ENCODE measurements at places on chromosomes 6 and 20.

- no peak for DNase-seq
Measured at GRCh38 chr6:93139408-93140081, 279.8 kb downstream of the EPHA7 start.

- no peak for DNase-seq
Measured at GRCh38 chr20:32780749-32781655, 18.8 kb downstream of the DNMT3B start.

DNA sequence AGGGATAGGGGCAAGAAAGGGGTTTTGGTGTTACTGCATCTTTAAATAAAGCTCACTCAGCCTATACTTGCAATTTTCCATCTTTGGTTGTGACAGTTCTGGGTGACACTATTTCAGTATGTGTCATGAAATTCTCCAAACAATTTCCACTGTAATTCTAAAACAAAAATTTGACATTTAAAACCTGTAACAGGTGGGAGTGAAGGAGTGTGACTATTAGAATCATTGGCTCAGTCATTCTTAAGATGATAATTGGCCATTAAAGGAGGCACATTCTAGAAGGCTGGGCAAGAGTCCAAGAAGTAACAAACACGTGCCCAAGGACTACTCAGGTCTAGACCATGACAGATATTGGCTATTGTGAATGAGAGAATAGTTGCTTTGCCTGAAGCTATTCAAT, 153.3 kb upstream of the ARG1 start:
- DNase-seq, result no peak

DNA sequence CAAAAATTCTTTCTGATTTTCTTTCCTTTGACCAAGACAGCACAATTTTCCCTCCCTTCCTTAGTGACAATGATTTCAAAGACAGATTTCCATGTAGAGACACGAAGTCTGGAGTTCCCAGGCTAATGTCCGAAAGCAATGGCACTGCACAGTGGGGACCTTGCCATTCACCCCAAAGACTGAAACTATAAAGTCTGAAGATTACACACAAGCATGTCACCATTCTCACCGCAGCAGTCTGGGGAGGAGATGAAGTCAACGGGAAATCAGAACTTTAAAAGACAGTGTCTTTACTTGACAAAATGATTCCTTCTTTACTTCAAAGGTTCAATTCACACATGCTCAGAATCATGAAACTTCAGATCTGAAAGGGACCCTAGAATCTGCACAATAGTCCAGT, 8.3 kb downstream of the B4GALT5 start:
- DNase-seq, result no peak

GRCh38 chr6:12570461-12571030, 146.0 kb upstream of the PHACTR1 start:
- peak; percentile 50 for DNase-seq

DNA sequence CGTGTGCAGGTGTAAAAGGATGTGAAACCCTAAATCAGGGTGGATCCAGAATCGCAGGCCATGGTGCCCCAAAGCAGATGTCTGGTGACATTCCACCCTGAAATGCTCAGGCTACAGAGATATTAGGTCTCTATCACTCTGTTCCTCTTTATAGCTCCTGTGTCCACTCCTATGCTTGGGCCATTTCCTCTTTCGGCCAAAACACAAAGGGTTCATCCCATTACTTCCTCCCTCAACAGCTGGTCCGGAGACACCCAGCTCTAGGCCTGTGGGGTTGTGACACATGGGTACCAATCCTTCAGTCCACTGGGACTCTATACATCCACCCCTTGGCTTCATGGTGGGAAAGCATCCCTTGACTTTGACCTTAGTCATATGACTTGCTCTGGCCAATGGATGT, 1.7 kb upstream of the SIGLEC1 start:
- no peak for DNase-seq

- no peak for DNase-seq
Measured at GRCh38 chr6:162029873-162030576, 697.5 kb downstream of the PRKN start.

- no peak for DNase-seq
Measured at GRCh38 chr6:168826726-168827585, 386.0 kb downstream of the SMOC2 start.

- DNase-seq, result peak; percentile 4
Measured at GRCh38 chr6:166907871-166908806, 48.2 kb downstream of the RNASET2 start.

DNA sequence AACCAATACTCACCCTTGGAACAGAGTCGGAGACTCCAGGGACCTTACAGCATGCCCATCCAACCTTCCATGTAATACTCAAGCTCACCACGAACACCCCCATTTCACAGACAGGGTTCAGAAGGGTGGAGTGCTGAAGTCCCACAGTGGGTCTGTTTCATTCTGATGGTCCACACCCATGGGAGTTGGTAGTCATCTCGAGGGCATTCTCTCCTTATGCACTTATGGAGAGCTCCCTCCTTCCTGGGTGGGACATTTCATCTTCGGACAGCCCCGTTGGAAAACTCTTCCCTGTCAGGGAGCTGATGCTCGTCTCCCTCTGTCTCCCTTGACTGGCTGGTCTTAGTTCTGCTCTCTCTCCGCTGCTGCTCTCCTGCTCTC, 38.9 kb downstream of the COX4I2 start:
- DNase-seq, result no peak

DNA sequence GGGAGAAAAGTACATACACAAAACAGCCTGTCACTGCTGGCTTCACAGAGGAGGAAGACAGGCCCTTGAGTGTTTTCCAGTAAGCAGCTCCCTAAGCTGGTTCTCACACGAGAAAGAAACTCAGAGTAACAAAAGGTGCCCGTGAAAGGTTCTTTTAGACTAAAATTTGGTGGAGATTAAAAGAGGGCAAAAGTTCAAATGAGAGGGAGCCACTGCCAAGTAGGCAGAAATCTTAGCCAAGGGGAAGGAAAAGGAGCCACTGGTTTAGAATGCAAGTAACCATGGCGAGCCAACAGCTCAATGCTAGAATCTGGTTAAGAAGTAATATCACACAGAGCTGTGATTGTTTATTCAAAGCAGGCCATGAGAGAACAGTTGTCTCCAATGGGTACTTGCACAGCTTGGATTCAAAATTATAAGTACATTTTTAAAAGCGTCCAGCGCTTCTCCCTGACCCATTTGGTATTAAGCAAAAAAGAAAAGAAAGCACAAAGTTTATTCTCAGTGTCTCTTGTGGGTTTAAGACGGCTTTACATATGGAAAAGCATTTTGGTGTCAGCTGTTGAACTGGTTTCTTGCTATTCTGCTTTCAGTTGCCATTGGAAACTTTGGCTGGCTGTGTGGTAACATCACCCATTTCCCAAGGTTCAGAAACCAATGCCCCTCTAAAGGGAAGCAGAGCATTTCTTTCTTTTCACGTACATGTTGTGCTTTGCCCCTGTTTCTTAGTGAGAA, 648.5 kb downstream of the RNF144B start:
- no peak for DNase-seq

- no peak for DNase-seq
Measured at GRCh38 chr6:86192123-86192522, 549.4 kb upstream of the SYNCRIP start.

DNA sequence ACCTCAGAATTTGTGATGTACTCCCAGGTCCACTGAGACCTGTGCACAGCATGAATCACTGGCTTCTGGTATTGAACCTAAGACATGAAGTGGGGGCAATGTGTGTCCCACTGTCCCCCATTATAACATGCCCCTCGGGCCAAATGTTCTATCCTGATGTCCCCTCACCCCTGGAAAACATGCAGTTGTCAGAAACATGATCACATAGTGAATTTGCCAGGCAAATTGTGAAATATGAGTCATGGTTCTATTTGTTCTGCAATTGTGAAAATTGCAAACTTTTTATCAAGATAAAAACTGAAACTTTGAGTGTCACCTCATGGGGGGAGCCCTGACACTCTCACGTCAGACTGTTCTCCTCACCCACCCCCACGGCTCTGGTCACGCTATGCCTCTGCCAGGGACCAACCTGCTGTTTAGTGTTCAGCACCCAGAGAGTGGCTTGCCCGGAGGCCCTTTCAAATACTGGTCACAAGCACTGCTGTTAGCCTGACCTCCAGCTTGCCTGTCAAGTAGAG, 305.3 kb downstream of the CLIC5 start:
- DNase-seq, result peak; percentile 27

DNA sequence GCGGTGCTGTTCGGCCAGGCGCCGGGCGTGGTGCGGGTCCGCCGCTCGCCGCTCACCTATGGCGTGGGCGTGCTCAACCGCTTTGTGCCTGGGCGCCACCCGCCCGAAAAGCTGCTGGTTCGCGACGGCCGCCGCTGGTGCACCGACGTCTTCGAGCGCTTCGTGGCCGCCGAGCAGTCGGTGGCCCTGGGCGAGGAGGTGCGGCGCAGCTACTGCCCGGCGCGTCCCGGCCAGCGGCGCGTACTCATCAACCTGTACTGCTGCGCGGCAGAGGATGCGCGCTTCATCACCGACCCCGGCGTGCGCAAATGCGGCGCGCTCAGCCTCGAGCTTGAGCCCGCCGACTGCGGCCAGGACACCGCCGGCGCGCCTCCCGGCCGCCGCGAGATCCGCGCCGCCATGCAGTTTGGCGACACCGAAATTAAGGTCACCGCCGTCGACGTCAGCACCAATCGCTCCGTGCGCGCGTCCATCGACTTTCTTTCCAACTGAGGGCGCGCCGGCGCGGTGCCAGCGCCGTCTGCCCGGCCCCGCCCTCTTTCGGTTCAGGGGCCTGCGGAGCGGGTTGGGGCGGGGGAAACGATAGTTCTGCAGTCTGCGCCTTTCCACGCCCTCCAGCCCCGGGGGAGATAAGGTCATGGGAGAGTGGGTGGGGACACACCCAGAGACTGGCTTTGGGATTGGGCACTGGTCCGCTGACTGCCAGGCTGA, 15.7 kb downstream of the ADISSP start:
- no peak for DNase-seq

DNA sequence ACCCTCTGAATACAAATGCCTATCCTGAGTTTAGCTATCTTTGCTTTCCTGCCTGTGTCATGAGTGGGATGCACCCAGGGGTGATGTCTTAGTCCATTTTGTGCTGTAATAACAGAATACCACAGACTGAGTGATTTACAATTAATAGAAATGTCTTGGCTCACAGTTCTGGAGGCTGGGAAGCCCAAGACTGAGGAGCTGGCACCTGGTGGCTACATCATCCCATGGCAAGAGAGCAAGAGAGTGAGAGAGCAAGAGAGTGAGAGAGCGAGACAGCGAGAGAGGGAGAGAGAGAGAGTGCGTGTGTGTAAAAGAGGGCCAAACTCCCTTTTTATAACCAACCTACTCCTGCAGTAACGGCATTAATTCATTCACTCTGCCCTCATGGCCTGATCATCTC, 76.8 kb downstream of the PRDM1 start:
- DNase-seq, result no peak

DNA sequence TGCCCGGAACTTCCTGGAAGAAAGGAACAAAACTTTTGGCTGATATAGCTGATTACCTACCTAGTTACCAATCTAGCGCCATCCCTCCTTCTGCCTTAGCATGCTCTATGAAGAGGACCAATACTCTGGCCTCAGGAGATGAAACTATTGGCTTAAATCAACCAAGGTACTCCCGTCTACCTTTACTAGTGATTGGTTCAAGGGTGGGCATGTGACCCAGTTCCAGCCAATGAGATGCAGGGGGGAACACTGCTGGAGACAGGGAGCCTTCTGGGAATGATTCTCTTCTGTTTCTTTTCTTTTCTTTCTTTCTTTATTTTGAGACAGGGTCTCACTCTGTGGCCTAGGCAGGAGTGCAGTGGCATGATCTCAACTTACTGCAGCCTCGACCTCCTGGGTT, 72.6 kb upstream of the CCDC167 start:
- no peak for DNase-seq

DNA sequence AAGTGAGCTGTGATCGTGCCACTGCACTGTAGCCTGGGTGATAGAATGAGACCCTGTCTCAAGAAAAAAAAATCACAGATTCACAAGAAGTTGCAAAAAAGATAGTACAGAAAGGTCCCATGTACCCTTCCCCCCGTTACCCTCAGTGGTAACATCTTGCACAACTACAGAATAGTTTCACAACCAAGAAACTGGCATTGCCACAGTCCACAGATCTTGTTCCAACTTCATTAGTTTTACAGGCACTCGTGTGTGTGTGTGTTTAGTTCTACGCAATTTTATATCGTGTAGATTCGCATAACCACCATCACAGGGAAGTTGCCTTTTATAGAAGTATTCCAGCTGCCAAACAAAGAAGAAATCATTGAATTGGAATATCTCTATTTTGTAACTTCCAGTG, 19.1 kb downstream of the SPATA2 start:
- DNase-seq, result no peak

DNA sequence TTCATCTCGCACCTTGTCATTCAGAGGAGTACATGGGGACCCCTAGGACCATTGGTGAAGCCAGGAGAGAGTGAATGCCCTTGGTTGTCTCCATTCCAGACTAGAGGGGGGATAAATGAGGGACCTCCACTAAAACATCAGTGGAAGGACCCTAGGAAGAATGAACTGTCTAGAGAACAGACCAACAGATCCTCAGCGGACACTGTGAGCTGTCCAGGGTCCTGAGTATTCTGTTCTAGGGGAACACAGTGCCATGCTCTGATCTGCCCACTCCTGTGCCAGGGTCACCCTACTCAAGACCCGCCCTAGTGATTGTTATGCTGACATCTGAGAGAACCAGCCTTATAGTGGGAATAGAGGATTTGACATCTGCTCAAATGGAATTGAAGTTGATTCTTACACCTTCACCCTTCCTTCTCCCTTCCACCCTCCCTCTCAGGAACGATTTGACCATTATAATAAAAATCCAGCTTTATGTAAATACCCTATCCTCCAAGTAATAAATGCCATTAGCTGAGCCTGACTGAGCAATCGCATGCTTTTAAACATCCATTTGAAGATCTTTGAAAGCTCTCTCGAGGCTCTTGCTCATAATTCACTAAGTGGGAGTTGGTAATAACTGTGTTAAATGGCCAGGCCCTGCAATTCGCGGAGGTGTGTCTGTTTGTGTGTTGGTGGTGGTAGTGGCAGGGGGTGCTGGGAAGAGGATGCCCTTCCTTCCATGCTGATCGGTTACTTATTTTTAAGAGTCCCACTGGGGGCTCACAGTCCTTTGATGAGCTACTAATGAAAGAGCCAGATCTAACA, 43.6 kb upstream of the SLC32A1 start:
- DNase-seq, result peak; percentile 40

DNA sequence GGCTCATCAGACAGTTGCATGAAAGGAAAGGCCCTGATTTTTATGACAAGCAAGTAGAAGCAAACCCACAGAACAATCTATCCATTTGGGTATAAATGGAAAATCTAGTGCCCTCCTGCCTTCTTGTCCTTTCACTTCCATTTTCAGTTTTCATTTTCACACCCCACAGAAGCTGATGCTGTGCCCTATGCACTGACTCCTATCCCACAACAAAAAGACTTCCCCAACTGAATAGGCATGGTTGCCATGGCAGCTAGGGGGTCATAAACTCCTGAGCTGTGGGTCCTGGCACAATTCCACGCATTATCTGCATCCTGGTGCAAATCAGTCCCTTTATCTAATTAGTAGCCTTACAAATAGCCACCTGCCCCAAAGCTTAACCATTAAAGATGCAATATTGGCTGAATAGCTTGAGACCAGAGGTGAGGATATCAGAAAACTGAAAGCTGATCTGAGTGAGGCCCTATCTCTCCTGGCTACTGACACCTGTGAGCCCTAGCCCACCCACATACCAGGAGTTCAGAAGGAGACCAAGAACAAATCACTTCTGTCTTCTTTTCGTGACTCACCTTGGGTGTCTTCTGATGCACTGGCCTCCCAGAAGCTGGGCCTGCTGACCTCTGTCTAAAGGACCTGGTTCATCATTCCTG, 34.9 kb upstream of the HEY2 start:
- DNase-seq, result no peak

- DNase-seq, result peak; percentile 18
Measured at GRCh38 chr6:80276861-80277260, 170.4 kb downstream of the BCKDHB start.

GRCh38 chr6:25918083-25918683, 12.3 kb downstream of the SLC17A2 start:
- DNase-seq, result no peak

- DNase-seq, result no peak
Measured at GRCh38 chr6:109791301-109791700, 100.2 kb downstream of the FIG4 start.

Data from GM03348 (cell line).